ENCODE measurements at places on chromosomes 2 and 18. TPM values are rescaled to one million over a fixed set of nuclear protein-coding genes. Genes with fewer than 3 reads are reported as not detected.

The ATP6V1C2 gene
- not detected for total RNA-seq

GRCh38 chr2:235494716-235495372 lies 1.0 kb downstream of the AGAP1 start:
- peaks cover 61% of the 10 kb centered on the region for H3K27me3 ChIP-seq
- no peak for DNase-seq
- H3K27ac ChIP-seq, result no peak overlapping the region
- H3K4me3 ChIP-seq, result peak overlapping the region; percentile 47
- peaks cover 2% of the 10 kb centered on the region for H3K36me3 ChIP-seq

GRCh38 chr18:48801728-48802542 lies 148.8 kb downstream of the SMAD7 start:
- no peak overlapping the region for H3K4me3 ChIP-seq
- DNase-seq, result peak; percentile 30
- no peaks in the 10 kb centered on the region for H3K27me3 ChIP-seq
- H3K36me3 ChIP-seq, result no peaks in the 10 kb centered on the region

DNA sequence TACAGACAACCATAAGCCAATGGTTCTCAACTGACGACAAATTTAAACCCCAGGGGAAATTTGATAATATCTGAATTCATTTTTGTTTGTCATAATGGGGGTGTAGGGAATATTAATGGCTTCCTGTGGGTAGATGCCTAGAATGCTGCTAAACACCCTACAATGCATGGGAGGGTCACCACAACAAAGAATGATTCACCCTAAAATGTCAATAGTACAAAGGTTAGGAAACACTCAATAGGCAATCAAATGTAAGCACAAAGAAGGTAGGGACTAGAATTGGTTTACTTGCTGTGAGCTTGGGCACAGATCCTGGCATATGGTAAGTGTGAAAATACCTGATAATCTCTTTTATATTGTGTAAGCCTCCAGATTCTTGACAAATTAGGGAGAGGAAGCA lies 20.1 kb upstream of the FANCL start:
- DNase-seq, result no peak
- H3K36me3 ChIP-seq, result no peaks in the 10 kb centered on the region
- H3K27ac ChIP-seq, result no peak overlapping the region

The CCL20 gene
- total RNA-seq, result 0.82 TPM

DNA sequence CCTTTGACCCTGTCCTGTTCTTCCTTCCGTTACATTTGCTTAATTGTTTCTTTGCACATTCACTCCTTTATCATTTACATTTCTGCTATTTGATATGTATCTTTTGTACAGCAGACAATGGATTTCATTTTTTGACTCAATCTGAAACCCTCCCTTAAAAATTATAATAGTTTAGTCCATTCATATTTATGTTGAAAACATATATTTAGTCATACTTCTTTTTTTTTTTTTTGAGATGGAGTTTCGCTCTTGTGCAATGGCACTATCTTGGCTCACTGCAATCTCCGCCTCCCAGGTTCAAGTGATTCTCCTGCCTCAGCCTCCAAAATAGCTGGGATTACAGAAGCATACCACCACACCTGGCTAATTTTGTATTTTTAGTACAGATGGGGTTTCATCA lies 95.3 kb upstream of the TGFA start:
- H3K4me1 ChIP-seq, result peaks cover 2% of the 10 kb centered on the region
- H3K4me3 ChIP-seq, result no peak overlapping the region
- H3K27me3 ChIP-seq, result peaks cover 35% of the 10 kb centered on the region
- no peak for DNase-seq

- H3K36me3 ChIP-seq, result no peaks in the 10 kb centered on the region
- H3K27me3 ChIP-seq, result no peaks in the 10 kb centered on the region
- no peak overlapping the region for H3K27ac ChIP-seq
These were observed 140.6 kb downstream of the NETO1 start for GRCh38 chr18:72727038-72727655.

The G6PC2 gene
- total RNA-seq, result not detected

The YES1 gene
- 12.1 TPM for total RNA-seq

DNA sequence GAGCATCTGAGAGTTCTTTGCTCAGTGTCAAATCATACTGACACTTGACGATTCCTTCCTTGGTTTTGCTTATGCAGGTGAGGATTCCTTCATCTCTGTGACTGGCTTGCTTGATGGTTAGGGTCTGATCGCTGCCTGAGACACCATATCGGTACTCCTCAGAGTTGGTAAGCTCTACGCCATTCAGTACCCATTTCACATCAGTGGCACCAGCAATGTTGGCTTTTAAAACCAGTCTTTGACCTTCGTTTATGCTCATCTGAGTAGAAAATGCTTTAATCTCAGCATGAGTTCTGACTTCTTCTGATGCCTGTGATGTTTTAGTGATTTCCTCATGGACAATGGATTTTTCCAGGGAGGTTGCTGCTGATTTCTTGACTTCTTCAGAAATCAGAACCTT lies 48.4 kb downstream of the PLEKHA3 start:
- no peak overlapping the region for H3K27ac ChIP-seq
- no peak overlapping the region for H3K4me3 ChIP-seq
- H3K27me3 ChIP-seq, result no peaks in the 10 kb centered on the region
- peaks cover 51% of the 10 kb centered on the region for H3K36me3 ChIP-seq

The FOXD4L1 gene
- 0.47 TPM for total RNA-seq

- no peak for DNase-seq
- no peak overlapping the region for H3K4me3 ChIP-seq
- H3K36me3 ChIP-seq, result no peaks in the 10 kb centered on the region
- H3K27me3 ChIP-seq, result peaks cover 23% of the 10 kb centered on the region
- no peak overlapping the region for H3K27ac ChIP-seq
These were observed 15.0 kb upstream of the ELOA2 start for GRCh38 chr18:47050468-47050867.

The MEP1B gene
- not detected for total RNA-seq

DNA sequence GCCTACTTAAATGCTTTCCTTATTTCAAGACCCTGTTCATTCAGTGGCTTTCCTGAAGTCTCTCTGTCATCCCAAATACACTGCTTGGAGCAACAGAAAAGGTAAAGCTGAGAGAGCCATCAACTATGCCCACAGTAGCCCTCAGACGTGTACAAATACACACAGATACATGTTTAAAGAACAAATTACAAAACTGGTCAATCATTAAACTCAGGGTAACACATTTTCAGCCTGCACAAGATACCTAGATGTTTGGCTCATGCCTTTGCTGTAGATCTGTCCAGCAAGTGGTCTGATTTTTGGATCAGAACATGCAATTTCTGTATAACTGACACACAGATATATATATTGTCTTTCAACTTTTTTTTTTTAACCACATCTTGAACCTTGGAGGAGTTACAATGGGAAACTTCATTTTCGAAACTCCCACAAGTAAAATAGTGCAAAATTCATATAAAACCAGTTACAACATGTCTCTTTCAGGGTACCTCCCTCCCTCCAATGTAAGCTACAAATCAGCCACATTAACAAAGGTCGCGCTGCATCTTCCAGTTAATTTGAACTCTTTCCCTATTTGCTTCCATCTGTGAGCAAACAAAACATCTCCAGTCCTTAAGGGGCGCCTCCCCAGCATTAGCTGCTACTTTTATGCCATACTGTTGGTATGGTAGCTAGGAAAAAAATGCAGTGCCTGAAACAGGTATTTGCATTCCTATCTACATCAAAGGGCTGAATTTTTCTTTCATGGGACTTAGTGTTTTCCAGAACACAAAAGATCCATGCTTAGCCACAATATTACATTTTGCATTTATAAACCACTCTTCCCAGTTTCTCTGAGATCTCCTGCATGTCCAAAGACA lies 311.9 kb downstream of the NRXN1 start:
- H3K27me3 ChIP-seq, result no peaks in the 10 kb centered on the region
- no peak overlapping the region for H3K27ac ChIP-seq
- H3K4me1 ChIP-seq, result no peaks in the 10 kb centered on the region
- no peak overlapping the region for H3K4me3 ChIP-seq
- DNase-seq, result no peak
- H3K36me3 ChIP-seq, result no peaks in the 10 kb centered on the region

DNA sequence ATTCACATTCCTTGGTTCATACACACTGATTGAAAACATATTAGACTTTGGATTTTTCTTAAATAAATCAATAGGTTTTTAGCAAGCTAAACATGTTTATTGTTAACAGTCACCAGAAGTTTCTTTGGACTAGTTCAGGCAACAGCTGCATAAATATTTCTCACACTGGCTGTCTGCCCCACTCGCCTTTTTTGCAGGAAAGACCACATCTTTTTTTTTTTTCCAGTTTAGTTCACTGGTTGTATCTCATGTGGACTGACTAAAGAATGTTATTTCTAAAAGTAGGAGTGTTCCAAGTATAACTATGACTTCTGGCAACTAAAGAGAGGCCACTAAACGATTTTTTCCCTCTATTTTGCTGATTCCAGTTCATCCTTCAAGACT lies 31.1 kb downstream of the SLC40A1 start:
- H3K36me3 ChIP-seq, result no peaks in the 10 kb centered on the region
- no peaks in the 10 kb centered on the region for H3K4me1 ChIP-seq
- peaks cover 6% of the 10 kb centered on the region for H3K27me3 ChIP-seq
- no peak for DNase-seq
- no peak overlapping the region for H3K4me3 ChIP-seq
- H3K27ac ChIP-seq, result no peak overlapping the region

The NCOA1 gene
- total RNA-seq, result 26.2 TPM

- no peak overlapping the region for H3K27ac ChIP-seq
- peaks cover 30% of the 10 kb centered on the region for H3K27me3 ChIP-seq
- H3K4me3 ChIP-seq, result no peak overlapping the region
- DNase-seq, result no peak
- peaks cover 1% of the 10 kb centered on the region for H3K36me3 ChIP-seq
These were observed 18.9 kb downstream of the AOX1 start for GRCh38 chr2:200604571-200605255.

- H3K27me3 ChIP-seq, result peaks cover 14% of the 10 kb centered on the region
- no peaks in the 10 kb centered on the region for H3K36me3 ChIP-seq
- no peak overlapping the region for H3K27ac ChIP-seq
- H3K4me3 ChIP-seq, result no peak overlapping the region
- H3K4me1 ChIP-seq, result no peaks in the 10 kb centered on the region
- no peak for DNase-seq
These were observed 110.4 kb downstream of the ALK start for GRCh38 chr2:29810956-29811355.

The CAPN14 gene
- total RNA-seq, result 0.33 TPM

GRCh38 chr18:53625997-53626599 lies 598.4 kb downstream of the MBD2 start:
- no peaks in the 10 kb centered on the region for H3K36me3 ChIP-seq
- H3K27me3 ChIP-seq, result no peaks in the 10 kb centered on the region
- H3K4me1 ChIP-seq, result no peaks in the 10 kb centered on the region
- H3K27ac ChIP-seq, result no peak overlapping the region
- no peak for DNase-seq
- H3K4me3 ChIP-seq, result no peak overlapping the region
